ENCODE measurements at places on chromosomes 3 and 15.

DNA sequence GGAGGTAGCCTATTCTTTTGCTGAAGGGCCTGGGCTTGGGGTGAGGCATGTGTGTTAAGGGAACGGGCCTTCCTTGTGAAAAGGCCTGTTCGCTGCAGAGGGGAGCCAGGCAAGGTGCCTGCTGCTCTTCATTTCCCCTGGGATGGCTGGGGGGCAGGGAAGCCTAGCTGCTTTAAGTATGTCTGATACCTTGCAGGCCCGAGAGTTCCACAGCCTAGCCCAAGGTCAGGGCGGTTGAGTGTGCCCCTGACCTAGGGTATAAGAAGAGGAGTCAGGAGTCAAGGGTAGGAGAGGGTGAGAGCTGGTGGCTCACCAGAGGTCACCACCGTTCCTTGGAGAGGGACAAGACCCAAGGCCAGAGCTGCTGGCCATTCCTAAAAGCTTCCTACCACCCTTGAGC, 46.6 kb downstream of the UMPS start:
- DNase-seq: no peak

DNA sequence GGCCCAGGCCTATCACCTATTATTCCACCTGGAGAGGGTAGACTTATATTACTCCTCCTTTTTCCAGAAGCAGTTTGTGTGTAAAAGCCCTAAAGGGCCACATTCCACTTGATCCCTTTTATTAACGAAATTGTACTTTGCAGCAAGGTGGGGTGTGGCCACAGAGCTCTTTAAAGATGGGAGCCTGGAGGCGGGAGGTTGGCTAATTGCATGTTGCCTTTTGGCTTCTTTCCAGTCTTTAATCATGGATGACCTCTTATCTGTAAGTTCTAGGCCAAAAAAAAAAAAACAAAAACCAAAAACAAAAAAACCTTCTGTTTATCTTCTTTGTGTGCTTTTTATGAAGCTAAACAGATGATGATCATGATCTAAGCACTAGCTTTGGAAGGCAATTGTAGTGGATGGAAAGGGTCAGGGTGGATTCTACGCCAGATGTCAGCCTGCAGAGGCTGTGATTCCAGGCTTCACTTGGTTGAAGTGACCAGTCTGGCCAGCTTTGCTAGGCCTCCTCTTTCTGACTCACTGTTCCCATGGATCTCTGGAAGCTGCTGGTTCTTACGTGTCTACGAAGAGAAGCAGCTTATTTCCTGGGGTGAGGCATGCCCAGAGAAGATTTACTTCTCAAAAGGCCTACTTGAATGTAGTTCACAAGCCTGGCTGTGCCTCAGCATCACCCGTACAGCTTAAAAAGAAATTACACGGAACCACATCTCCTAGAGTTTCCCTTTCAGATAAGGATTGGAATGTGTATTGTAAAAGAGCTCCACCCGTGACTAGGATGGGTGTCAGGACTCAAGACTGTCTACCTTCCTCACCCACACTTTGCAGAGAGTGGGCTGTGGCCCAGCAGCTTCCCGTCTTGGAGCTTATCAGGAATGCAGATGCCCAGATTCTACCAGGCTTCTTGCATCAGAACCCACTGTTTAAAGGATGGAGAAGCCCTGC, 330.9 kb upstream of the C2CD4B start:
- peak; percentile 20 for DNase-seq

- DNase-seq: no peak
These were observed 95.3 kb downstream of the ITPR1 start for GRCh38 chr3:4588466-4588865.

DNA sequence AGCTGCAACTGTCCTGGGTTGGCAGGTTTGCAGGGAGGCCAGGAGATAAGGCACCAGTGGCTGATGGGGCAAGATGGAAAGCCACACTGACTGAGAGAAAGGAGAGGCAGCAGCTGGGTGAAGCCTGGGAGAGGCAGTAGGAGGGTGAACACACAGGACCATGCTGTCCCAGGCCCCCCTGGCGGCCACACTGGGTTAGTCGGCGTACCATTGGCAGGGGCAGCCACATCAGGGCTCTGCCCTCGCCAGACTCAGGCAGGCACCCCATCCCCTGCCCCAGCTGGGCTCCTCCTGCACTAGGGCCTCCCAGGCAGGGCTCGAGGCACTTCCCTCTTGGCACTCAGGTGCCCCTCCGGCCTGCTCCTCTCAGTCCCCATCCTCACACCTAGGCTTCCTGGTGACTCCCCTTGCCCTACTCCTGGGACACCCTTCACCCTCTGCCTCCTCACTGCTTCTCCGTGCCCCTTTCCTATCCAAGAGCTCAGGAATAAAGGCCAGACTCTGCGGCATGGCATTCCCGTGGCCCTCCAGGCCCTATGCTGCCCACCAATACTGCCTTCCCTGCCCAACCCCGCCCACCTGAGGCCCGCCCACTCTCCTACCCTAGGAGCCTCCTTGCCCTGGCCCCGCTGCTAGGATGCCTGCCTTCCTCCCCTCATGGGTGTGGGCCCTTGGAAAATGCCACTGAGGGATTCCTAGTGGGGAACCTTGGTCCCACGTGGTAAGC, 28.7 kb upstream of the DUSP7 start:
- DNase-seq: no peak

- no peak for DNase-seq
These were observed 28.1 kb downstream of the RPSA start for GRCh38 chr3:39434574-39434973.

- DNase-seq: no peak
These were observed 94.8 kb downstream of the CACNA1D start for GRCh38 chr3:53589201-53589600.

- no peak for DNase-seq
These were observed 93.6 kb upstream of the FAM174B start for GRCh38 chr15:92749216-92749615.

All from NCI-H82 (cell line).